Stimulated activated naive CD8-positive, alpha-beta T cell treated with anti-CD3 and anti-CD28 coated beads, Interleukin-15, amount 100 ng/mL, for 72 hours (primary cell): ENCODE measurements at places on chromosomes 7 and 10.

- no peak for DNase-seq
Measured at GRCh38 chr7:150382123-150382843, 3.2 kb downstream of the ZNF775 start.

GRCh38 chr10:130550952-130551674, 414.9 kb downstream of the GLRX3 start:
- DNase-seq, result no peak

GRCh38 chr7:80459776-80460510, 51.9 kb downstream of the GNAT3 start:
- no peak for DNase-seq

DNA sequence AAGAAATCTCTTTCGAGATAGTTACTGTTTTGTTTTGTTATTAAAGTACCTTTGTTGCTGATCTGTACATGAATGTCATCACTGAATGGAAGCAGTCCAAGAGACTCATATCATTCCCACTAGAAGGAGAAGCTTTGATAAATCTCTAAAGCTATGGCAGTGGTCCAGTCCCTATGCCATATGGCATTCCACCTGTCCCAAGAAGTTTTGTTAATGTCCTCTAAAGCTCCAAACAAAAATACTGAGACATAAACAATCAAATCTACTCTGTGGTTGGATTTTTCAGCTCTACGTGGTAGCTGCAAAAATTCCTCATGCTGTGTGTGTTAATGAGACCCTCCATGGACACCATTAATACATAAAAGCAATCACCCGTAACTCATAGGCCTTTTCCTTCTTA, 94.1 kb downstream of the LRRN3 start:
- no peak for DNase-seq

DNA sequence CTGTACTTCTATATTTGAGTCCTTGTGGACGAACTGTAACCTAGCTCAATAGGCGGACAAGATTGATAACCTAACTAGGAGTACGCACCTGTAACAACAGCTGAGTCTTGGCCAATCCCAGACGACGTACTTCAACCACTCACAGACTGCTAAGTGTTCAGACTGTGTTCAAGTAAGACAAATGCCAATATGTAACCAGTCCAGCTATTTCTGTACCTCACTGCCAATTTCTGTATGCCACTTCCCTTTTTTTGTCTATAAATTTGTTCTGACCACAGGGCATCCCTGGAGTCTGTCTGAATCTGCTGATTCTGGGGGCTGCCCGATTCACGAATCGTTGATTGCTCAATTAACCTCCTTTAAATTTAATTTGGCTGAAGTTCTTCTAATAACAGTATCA, 32.2 kb downstream of the HACD1 start:
- DNase-seq, result no peak

GRCh38 chr10:7953447-7953846, 101.0 kb upstream of the GATA3 start:
- DNase-seq, result no peak

DNA sequence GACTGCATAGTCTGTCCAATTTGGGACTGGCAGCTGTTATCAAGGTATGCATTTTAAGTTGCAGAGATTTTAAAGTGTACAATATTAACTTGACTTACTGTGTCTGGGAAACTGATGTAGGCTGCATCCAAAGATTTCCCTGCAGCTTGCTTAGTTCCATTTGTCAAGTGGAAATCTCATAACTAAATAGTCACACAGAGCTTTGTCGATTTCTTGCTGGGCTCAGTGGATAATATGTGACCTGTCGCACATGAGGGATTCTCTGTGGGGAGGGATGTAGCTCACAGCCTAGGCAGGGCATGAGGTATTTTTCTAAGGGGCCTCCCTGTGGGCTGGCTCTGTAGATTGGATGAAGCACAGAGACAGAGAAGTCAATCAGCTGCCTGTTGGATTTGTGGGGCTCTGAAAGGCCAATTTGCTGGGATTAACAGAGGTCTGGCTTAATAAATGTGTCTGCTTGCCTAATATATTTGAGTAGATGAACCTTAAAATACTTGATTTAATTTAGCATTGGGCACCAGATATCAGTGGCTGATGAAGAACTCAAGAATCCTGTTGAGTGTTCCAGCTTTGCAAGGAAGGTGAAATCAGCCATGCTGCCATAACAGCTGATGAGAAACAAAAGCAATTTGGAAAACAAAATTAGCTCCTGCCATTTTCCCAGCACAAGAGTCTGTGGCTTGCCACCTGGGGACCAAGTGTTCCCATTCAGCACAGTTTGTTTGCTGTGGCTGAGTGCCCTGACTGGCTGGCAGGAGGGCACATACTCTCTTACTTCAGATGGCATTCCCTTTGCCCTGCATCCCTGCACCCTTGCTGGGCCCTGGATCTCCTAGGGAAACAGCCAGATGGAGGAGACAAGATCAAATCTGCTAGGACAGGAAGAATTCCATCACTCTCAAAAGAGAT, 598.5 kb downstream of the SORCS3 start:
- no peak for DNase-seq

GRCh38 chr10:1126461-1126860, 70.3 kb downstream of the WDR37 start:
- DNase-seq, result no peak

- no peak for DNase-seq
Measured at GRCh38 chr10:95795602-95796001, 39.6 kb downstream of the ENTPD1 start.

GRCh38 chr7:144410441-144410840, 6.9 kb upstream of the NOBOX start:
- no peak for DNase-seq

GRCh38 chr10:78508955-78509748, 475.5 kb downstream of the RPS24 start:
- no peak for DNase-seq

DNA sequence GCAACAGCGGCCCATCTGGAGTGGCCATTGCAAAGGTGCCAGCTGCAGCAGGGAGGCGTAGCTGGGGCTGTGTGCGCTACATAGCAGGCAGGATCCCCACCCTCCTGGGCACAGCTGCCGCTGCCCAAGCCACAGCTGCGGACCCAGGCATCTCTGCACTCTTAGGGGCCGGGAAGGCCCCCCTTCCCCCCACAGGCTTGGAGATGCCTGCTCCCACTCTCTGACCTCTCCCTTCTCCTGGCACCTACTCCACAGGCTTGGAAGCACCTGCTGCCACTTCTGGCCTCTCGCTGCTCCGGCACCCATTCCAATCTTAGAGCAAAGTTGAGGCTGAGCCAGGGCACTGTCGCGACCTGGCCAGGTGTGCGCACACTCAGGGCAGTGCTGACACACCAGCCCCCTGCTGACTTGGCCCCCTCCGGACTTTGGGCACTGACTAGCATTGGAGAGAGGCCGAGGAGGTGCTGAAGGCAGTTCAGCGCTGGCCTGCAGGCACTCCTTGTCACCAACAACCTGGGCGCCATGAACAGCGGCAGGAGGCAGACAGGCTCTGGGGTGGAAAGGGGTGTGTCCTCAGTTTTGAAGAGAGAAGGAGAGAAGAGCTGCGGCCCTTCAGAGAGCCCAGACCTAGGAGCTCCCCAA, 18.4 kb downstream of the RBM48 start:
- no peak for DNase-seq

DNA sequence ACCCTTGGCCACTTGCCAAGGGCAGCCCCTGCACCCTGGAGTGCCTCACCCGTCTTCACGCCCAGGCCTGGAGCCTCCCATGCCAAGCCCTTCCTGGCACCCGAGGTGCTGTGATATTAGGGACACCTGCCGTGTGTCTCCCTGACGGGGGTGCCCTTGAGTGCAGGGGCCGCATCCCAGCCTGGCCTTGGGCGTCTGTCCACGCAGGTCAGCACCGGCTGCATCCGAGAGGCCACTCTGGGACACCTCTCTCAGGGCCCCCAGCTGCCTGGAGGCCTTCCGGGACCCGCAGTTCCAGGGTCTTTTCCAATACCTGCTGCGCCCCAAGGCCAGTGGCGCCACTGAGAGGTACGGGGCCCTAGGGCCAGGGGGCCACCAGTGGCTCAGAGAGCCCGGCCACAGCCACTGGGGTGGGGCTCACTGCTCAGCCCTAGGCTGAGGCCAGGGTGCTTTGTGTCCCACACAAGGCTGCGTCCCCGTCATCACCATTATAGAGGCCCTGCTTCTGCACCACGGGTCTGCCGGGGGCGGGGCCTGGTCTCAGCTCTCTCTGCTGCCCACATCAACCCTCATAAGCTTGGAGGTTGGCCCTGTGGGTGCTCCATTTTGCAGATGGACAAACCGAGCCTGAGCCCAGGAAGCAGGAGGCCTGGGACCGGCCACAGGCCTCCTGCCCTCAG, 12.7 kb downstream of the AP5Z1 start:
- DNase-seq, result no peak
